ENCODE measurements at places on chromosomes 7 and 10.

- DNase-seq: no peak
These were observed 134.2 kb downstream of the OR13A1 start for GRCh38 chr10:45180946-45181875.

DNA sequence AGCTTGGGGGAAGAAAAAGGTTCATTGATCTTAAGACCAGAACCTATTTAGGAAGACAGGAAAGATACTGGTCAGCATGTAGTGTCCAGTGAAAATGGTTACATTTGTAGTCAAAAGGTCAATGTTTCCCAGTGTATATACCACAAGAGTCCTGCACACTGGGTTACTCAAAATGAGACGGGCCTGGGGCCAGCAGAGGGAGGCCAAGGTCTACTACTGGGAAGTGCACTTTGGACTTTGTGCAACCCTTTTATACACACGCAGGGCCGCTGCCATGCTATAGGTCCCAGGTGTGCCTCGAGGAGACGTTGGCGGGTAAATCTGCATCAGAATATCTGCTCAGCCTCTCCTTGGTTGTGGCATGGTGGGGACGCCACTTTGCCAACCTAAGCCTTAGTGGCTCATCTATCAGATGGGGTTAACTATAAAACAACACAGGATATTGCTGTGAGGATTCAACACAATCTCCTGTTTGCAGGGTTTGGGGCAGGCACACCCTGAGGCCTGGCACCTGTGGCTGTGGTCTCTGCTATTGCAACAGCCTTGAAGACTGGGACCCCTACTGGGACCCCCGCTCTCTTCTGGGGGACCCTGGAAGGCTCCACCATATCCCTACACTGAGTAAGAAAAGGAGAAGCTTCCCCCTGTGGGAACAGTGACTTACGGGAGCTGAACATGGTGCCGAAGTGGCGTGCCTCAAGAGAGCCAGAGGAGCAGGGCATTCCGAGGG is 19.7 kb downstream of the CLRN3 start:
- DNase-seq: no peak

- no peak for DNase-seq
These were observed 62.0 kb downstream of the SKIDA1 start for GRCh38 chr10:21463436-21463835.

DNA sequence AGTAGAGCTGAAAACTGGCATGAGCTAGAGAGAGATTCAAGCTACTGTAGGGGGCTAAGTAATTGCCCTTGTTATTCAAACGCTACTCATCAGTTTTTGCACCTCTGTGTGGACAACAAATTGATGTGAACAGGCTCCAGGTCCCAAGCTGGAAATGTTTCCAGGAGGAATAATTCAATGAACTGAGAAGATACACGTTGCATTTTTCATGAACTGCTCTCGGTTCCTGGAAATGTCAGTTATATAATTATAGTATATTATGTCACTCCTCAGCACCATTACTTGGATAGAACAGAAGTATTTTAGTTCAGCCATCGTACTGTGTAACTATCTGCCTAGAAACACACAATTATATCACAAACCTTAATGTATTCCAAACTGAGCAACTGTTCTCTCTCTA is 65.9 kb upstream of the A1CF start:
- DNase-seq: no peak

DNA sequence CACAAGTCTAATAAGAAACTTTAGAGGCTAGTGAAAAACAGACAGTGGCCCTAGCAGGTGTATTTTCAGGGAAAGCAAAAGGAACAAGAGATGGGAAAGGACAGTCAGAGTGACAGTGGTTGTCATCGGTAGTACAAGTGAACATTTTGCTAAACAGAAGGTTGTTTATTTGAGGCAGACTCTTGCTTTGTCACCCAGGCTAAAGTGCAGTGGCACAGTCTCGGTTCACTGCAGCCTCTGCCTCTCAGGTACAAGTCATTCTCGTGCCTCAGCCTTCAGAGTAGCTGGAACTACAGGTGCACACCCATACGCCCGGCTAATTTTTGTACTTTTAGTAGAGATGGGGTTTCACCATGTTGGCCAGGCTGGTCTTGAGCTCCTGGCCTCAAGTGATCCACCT is 195.8 kb downstream of the RELN start:
- DNase-seq: no peak

GRCh38 chr7:32142649-32143048 is 72.4 kb upstream of the PDE1C start:
- no peak for DNase-seq

GRCh38 chr10:120402147-120402766 is 54.8 kb upstream of the PLPP4 start:
- DNase-seq: no peak

- DNase-seq: peak; percentile 25
These were observed 66.4 kb downstream of the MET start for GRCh38 chr7:116738378-116738777.

- no peak for DNase-seq
These were observed 23.1 kb downstream of the MDFIC start for GRCh38 chr7:114944745-114945625.

- no peak for DNase-seq
These were observed 61.9 kb upstream of the SAMD8 start for GRCh38 chr10:75049316-75050148.

DNA sequence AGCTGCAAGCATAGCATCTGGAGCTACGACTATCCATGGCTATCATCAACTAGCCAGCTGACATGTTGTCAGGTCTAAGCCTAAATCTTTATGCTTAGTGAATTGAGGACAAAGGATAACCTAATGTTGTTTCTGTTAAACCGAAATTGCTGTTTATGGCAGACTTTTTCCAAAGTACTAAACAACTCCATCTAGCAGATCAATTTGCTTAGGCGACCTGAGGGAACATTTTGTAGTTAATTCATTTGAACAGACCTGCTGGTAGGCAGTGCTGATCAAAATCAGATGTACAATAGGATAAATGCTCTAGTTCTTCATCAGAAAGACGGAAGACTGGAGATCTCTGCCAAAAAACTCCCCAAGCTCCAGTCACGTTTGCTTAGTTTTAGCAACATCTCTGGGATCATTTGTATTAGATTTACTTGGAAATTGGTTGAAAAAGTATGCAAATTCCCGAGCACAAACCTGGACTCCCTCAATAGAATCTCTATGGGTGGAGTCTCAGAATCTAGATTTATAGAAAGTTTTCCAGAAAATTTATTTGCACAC is 301.6 kb upstream of the NRP1 start:
- DNase-seq: no peak

- DNase-seq: no peak
These were observed 16.0 kb downstream of the BMPER start for GRCh38 chr7:33921216-33921938.

- no peak for DNase-seq
These were observed 3.0 kb downstream of the BUB3 start for GRCh38 chr10:123157210-123157609.

- no peak for DNase-seq
These were observed 109.2 kb downstream of the DPY19L1 start for GRCh38 chr7:34928052-34928451.

DNA sequence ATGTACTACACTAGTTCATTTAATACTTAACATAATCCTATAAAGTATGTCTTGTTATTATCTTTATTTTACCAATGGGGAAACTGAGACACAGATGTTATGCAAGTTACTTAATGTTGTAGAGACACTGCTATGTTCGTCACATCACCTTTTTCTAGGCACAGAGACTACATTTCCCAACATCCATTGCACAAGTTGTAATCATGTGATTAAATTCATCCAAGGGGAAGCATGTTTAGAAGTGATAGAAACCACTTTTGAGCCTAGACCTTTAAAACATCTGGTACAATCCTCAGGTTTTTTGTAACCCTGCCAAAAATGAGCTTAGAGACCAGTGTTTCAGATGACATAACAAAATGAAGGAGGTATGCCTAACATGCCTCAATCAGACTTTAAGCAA is 386.8 kb upstream of the HPS1 start:
- no peak for DNase-seq

- no peak for DNase-seq
These were observed 201.9 kb upstream of the TCERG1L start for GRCh38 chr10:131513445-131513844.

DNA sequence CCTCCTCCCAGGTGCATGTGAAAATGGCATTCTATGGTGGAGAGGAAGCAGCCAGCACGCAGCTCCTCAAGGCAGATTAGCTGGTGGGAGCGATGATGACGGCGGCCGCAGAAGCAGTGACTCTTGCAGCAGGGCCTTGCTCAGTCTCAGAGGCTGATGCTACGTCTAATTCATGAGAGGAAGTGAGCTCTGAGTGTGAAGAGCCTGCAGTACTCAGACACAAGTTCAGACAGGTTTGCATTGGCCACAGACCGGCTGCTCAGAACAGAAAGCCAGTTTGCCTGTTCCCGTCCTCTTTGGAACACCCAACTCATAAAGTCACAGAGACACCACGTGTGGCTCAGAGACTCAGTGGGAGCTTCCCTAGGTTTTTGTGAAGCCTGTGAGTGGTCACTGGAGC is 136.5 kb downstream of the ADARB2 start:
- DNase-seq: peak; percentile 76

- no peak for DNase-seq
These were observed 20.8 kb upstream of the NMT2 start for GRCh38 chr10:15189133-15189885.

- DNase-seq: no peak
These were observed 46.9 kb downstream of the CUZD1 start for GRCh38 chr10:122798704-122799231.

DNA sequence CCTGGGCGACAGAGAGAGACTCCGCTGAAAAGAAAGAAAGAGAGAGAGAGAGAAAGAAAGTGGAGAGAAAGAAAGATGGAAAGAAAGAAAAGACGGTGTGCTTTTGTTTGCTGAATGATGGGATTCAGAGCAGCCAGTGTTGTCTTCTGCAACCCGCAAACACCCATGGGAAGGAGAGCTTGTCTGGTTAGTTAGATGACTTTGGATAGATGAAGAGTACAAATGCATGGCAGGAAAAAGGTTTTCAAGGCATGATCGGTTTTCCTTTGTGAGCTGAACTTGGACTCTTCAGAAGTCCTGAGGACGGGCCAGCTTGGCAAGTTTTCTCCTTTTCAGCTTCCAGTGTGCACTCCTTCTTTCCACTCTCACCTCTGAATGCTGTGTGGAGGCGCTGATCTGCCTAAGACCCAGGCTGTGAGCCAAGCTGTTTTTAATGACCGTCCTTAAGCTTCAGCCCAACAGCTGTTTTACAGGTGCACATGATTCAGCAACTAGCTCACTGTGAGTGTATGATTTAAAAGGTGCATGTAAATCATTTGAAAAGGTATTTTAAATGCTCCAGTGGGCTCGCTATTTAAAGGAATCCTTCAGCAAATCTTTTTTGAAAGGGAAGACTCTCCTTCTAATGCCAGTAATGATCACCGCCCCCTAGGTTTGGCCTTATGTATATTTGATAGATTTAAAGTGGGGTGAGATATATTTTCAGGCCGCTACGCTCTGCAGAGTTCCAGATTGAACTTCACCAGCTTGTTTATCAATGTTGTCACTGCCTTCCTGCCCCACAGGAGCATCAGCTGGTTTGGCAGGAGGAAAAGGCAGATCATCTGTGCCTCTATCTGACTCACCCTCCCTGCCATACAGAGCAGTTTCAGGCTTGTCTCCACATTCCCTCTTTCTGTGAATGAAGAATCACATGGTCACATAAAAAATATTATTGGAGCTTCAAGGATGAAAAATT is 115.0 kb downstream of the PLXDC2 start:
- peak; percentile 74 for DNase-seq

DNA sequence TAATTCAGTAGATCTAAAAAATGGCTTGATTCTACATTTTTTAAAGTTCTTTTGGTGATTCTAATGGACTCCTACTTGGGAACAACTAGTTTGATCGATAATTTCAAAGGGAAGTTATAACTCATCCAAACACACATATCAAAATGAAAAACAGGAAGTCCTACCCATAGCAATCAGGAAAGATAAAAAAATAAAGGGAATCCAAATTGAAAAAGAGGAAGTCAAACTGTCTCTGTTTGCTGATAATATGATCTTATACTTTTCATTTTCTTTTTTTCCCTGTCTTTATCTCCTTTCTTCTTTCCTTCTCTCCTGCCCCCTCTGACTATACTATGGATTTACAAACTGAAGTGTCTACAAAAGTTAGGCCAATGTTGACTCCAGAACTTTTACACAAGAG is 118.8 kb downstream of the IQUB start:
- DNase-seq: no peak

- DNase-seq: no peak
These were observed 52.3 kb upstream of the MYL10 start for GRCh38 chr7:101681170-101682007.

DNA sequence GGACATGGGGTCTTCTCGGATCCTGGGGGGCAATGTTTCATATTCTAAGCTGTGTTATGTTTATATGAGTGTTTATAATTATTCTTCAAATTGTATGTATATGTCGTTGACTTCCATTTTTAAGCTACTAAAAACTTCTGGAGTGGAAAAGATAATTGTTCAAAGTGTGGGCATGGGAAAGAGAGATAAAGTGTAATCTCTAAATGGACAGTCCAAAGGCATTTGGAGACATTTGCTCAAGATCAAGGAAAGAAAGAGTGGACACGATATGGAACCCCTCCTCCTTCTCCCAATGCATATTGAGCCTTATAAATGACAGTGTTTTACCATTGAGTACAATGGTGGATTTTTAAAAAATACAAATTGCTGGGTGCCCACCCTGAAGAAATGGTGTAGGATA is 81.1 kb downstream of the SDHAF3 start:
- DNase-seq: no peak

GRCh38 chr7:11228515-11228914 is 254.8 kb downstream of the PHF14 start:
- DNase-seq: peak; percentile 2

- DNase-seq: no peak
These were observed 9.7 kb upstream of the ZNF273 start for GRCh38 chr7:64893401-64893800.

DNA sequence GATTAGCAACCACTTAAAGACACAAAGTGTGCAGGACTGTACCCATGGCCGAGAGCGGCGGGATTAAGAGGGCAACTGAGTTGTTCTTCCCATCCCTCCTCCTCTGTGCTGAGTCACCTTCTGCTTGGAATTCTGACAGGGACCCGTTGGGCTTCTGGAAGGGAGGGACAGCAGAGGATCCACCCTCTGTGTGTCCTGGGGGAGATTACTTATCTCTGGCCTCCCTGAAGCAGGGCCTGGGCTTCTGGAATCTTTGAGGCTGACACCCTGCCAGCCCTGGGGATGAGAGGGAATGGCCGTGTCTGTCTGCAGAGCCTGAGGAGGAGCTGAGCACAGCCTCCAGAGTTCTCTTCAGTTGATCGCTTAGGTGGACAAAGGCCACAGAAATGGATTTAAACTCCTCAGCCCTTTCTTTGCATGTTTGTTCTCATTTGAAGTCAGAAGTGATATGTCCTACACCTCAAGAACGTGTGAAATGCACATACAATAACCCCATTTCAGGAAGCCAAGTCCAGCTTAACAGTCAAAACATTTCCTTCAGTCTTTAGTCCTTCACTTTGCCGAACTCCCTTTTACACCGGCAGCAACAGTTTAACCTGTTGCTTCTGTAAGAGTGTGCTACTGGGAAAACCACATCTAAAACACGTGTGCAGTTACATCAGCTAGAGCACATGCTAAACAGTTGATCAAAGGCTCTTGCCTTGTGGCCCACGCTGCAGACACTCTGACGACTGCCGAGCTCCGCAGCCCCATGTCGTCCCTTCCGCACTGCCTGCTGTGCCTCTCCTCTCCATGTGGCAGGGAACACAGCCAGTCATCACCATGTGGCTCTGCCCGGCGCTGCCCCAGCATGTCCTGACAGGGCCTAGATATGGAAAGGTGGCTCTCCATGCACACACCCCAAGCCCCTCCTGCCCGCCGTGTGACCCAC is 55.7 kb downstream of the IKZF1 start:
- DNase-seq: no peak

- DNase-seq: no peak
These were observed 4.7 kb downstream of the SUFU start for GRCh38 chr10:102508506-102508905.

- no peak for DNase-seq
These were observed 66.1 kb downstream of the LRGUK start for GRCh38 chr7:134193240-134193639.
